ENCODE measurements at places on chromosomes 7 and 10.

DNA sequence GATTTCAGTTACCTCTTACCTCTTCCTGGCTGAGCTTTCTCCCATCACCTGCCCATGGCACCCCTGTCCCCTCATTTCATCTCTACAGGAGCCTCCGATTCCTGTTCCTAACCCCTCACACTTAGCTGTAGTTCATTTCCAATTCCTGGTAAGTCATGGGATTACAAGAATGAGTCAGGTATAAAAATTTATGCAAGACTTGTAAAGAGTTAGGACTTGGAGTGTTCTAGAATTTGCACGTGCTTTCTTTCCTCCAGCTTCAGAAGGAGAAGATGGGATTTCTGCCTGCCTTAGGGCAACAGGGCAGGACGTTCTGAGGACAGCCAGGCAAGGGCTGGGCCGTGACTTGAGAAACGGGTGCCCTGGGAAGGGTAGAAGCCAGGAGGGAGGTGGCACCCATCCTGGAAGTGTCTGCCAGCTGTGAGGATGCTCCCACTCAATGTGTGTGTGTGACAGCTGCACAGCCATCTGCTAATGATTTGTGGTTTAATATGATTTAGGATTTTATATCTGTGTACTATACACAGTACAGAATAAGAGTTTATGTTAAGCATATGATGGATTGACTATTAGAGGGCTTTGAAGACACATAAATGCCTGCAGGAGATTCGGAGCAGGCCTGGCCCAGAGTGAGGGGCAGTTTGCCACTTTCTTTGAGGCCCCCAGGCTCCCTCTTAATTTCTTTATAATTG, 81.5 kb upstream of the VIPR2 start:
- DNase-seq: no peak

DNA sequence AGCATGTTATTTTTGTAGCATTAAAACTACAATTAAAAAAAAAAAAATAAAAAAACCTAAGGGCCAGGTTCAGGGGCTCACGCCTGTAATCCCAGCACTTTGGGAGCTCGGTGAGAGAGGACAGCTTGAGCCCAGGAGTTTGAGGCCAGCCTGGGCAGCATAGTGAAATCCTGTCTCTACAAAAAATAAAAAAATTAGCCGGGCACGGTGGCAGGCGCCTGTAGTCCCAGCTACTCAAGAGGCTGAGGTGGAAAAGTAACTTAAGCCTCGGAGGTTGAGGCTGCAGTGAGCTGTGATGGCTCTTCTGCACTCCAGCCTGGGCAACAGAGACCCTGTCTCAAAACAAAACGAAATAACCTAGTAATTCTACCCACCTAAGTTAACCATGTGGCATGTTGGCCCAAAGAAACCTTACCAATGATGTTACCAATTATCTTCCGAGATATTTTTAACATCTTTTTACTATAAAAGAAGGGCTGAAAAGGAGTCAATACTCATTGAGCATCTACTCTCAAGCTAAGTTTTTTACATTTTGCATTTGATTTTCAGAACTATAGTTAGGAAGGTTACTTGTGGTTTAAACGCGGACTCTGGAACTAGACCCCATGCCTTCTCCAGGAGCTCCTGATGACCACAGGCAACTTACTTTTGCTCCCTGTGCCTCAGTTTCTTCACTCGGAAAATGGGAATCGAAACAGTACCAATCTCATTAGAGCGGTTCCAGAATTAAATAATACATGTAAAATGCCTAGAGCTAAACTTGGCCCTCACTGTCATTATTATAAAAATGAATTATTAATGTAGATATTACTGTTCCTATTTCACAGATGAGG, 1.4 kb downstream of the ITGB1 start:
- no peak for DNase-seq

- DNase-seq: peak; percentile 96
These were observed 48.6 kb upstream of the PPIF start for GRCh38 chr10:79298403-79299244.

DNA sequence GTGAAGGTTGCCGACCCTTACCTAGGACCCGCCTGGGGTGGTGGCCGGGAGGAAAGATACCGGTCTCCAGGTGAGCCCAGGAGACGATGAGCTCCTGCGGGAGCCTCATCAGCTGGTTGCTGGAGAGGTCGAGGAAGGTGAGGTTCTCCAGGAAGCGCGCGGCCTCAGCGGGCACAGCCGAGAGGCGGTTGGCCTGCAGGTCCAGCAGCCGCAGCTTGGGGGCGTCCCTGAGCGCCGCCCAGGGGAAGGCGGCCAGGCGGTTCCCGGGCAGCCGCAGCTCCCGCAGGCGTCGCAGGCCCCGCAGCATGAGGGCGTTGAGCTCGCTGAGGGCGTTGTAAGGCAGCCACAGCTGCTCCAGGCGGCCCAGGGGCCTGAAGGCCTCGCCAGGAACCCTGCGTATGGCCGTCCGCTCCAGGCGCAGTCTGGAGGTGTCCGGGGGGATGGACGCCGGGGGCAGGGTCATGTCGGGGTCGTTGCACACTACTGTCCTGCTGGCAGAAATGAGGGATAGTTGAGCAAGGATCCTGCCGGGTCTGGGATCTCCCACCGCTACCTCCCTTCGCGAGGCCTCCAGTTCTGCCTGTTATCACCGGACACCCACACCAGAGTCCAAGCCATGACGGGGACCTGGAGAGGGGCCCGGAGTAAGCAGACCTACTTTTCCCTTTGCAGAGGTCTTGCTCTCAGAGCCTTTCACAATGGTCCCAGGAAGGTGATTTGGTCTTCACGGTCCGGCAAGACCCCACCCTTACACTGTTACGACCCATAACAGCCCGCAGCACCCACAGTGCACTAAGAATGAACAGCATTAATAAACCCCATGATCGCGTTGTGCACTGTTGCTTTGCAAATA, 3.9 kb downstream of the LRIT1 start:
- no peak for DNase-seq

- no peak for DNase-seq
These were observed 544 bp downstream of the SEC23IP start for GRCh38 chr10:119893074-119893473.

- DNase-seq: peak; percentile 41
These were observed 786 bp upstream of the CNOT4 start for GRCh38 chr7:135510592-135511183.

Data from foreskin fibroblast (primary cell).